Caki2 (cell line): ENCODE measurements at places on chromosomes 12 and 14. TPM values are rescaled to one million over a fixed set of nuclear protein-coding genes. Genes with fewer than 3 reads are reported as not detected.

GPR65 gene
- total RNA-seq: not detected in 2 replicates

DNA sequence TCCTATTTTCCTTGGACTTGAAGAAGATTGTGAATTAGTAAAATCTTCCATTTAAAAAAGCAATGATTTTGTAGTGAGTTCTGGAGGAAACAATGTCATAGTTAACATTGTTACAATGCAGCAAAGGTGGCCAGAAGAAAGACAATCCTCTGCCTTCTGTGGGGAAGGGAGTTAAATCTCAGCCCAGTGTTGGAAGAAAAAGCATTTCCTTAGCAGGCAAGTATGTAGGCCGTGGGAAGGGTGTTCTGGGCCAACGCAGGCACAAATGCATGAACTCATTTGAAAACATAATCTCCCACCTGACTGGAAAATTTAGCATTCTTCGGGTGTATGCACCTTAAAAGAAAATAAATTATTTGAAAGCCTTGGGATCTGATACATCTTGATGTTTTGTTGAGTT lies 258.6 kb downstream of the ADAMTS20 start:
- no peak for DNase-seq

DNA sequence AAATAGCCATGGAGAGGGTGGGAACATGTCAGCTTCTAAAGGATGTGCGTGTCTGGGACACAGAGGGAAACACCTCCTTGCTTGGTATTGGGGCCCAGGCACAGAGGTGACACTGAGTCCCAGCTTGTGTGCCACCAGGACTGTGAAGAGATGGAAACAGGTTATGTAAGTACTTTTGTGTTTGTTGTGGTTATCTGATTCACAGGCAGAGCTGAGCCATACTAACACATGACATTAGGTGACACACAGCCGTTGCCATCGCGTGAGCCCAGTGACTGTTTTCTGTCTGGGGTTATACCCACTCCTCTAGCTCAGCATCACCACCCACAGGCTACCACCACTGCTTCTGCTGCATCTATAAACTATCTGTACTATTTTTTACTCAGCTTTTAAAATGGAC lies 12.1 kb upstream of the FLVCR2 start:
- DNase-seq: peak; percentile 43

JPH4 gene
- not detected in 2 replicates for total RNA-seq

DNA sequence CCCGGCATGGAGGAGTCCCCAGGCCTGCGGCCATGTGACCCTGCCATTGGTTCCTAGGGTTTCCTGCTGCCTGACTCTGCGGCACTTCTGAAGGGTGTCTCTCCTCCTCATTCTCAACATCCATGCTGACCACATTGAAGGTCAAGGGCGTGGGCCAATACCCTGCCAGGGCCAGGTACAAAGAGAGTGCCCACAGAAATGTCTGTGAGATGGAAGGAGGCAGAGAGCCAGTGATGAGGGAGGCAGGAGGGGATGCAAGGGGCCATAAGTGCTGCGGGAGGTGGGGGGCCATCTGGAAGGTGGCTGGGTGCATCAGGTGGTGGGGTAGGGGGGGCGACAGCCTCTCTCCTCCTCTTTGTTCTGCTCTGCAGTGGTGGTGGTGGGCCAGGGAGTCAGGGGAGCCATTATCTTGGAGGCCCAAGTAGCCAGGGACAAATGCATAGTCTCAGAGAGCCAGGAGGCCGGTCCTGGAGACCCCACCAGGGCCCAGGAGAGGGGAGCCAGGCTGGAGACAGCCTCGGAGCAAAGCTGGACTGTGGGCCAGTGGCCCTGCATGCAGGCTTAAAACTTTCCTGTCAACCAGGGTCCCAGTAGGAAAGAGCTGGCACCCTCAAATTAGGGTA lies 13.0 kb upstream of the CDC42BPB start:
- no peak for DNase-seq

DNA sequence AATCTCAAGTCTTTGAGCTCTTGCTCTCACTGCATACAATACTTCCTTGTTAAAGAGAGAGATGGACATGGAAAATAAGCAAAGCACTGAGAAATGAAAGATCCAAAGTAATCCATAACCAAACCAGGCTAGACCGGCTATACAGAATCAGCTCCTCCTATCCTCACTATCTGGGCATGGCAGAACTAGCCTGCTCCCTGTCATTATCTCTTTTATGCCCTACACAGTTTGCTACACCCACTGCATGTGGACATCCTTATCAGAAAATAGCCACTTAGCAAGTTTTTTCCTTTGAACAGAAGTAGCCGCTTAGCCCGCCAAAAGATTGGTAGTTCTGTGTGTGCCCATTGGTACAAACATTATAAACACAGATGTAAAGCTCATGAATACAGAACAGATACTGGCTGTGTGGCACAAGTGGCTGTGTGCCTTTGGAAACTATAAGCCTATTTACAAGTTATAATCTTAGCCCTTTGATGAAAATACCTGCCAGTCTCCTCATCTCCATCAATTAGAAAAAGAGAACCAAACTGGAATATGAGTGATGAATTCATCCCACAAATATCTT lies 34.7 kb downstream of the SPTB start:
- no peak for DNase-seq

DNA sequence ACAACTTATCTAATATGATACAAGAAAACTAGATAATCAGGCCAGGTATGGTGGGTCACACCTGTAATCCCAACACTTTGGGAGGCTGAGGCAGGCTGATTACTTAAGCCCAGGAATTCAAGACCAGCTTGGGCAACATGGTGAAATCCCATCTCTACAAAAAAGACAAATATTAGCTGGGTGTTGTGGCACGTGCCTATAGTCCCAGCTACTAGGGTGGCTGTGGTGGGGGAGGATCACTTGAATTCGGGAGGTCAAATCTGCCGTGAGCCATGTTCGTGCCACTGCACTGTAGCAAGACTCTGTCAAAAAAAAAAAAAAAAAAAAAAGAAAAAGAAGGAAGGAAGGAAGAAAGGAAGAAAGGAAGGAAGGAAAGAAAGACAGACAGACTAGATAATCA lies 27.0 kb downstream of the ZCRB1 start:
- no peak for DNase-seq

DNA sequence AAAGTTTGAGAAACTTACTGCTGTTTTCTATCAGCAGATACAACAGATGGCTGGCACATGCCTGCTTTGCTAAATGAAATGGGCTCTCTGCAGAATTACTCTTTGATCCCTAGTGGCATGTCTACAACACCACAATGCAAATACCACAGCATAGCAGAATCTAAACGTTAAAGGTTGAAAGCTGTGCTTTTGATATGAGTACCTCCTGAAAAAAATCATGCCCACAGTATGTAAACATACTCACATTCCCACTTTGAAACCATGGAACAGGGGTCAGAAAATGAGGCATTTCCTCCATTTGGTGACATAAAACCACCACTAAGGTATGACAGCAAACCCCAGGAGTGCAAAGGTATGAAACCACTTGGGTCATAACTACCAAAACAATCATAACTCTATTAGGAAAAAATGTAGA lies 7.5 kb downstream of the WIF1 start:
- no peak for DNase-seq

DAO gene
- total RNA-seq: not detected in 2 replicates

- DNase-seq: no peak
Observed at GRCh38 chr14:102626530-102626929, 34.1 kb downstream of the RCOR1 start.

DNA sequence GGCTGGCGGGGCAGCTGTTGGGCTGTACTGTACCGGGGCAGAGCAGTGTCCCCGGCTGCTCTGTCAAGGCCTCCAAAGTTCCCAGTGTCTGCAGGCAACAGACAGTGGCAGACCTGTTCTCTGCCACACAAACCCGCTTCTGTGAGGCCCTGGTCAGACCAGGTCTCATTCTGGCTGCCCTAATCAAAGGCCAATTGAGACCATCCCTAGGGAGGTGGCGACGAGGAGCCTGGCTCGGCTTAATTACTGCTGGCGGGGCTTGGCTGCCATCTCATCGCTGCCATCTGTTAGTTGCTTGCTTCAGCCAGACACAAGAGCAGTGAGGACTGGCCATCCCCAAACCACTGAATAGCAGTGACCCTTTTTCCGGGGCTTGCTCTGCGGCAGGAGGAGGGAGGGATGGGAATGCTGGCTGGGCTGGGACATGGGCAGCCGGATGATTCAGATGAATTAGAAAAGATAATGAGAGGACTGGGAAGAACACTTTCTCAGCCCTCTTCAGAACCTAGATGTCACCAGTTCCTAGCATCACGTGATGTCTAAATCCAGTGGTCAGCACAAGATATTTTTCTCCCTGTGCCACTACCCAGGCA lies 24.5 kb downstream of the ERG28 start:
- DNase-seq: no peak

DNA sequence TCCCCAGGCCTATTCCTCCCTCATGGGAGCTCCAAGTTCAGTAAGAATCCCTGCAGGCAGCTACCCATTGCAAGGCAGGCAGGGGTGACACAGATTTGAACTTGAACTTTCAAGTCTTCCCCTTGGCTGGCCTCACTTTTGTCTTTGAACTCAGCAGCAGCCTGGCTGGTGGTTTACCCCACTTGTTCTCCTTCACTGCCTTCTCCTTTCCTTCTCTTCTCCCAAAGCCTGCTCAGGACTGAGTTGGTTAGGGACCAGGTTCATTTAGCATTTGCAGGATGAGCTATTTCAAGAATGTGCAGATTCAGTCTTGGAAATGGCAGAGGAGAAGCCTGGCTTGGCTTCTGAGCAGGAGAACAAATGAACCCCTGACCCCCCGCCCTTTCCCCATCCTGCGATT lies 67.7 kb upstream of the TBX3 start:
- DNase-seq: no peak

LAG3 gene
- not detected in 2 replicates for total RNA-seq

GRCh38 chr12:32357601-32358249 lies 41.6 kb upstream of the FGD4 start:
- DNase-seq: no peak

PLEK2 gene
- total RNA-seq: 7.3 and 12.0 TPM in 2 replicates

DNA sequence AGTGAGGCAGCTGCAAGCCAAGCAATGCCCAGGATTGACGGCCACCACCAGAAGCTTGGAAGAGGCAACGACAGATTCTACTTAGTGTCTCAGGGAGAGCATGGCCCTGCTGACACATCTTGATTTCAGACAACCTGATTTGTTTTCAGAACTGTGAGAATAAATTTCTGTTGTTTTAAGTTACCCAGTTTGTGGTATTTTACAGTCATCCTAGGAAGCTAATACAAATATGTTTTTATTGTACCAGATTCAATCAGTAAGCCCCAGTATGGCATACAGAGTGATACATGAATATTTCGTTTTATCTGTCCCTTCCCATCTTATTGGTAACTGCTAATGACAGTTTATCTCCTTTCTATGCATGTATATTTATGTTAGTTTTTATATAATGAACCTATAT lies 62.3 kb downstream of the SAMD4A start:
- no peak for DNase-seq

- DNase-seq: no peak
Observed at GRCh38 chr12:124893792-124894516, 20.5 kb downstream of the UBC start.

GRCh38 chr14:35532783-35533356 lies 1.1 kb upstream of the INSM2 start:
- DNase-seq: no peak

PEBP1 gene
- total RNA-seq: 216 and 281 TPM in 2 replicates

MAP3K9 gene
- total RNA-seq: 3.5 and 7.2 TPM in 2 replicates

SLCO1B1 gene
- not detected in 2 replicates for total RNA-seq

DNA sequence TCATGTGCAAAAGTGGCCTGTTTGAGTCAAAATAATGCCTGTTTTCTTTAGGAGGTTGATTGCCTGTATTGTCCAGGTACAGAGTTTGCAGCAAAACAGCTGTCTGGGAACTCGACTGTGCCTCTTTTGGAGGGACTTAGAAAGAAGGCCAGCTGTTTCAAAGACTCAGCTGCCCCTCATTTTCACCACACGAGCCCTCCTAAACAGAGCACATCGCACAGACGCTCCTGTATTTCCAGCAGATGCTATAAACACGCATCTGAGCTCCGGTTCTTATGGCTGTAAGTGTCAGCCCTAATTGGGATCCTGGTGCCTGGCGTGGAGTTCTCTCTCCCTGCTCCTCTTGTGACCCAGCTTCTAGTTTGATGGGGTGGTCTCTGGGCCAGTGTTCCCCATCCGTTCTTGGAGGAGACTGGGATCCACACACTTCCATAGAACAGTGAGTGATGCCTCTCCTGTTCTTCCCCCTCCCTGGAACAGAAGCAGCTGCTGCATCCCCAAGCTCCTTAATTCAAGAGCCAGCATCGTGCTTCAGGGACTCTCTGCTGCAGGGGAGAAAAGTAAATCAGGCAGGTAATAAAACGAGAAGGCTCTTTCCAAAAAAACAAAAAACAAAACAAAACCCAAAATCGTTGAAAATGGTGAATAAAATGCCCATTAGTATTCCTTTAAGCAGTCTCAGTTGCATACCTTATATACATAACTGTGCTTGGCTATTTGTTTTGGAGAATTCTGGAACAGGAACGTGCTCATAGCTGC lies 269.0 kb downstream of the SLC15A4 start:
- DNase-seq: no peak

GRCh38 chr12:51639361-51639760 lies 48.3 kb downstream of the SCN8A start:
- DNase-seq: no peak

- DNase-seq: no peak
Observed at GRCh38 chr14:89167705-89168104, 249.3 kb downstream of the FOXN3 start.

CACNA2D4 gene
- not detected in 2 replicates for total RNA-seq

TCL1B gene
- not detected in 2 replicates for total RNA-seq

- DNase-seq: no peak
Observed at GRCh38 chr12:92977326-92977725, 48.2 kb upstream of the EEA1 start.

DNA sequence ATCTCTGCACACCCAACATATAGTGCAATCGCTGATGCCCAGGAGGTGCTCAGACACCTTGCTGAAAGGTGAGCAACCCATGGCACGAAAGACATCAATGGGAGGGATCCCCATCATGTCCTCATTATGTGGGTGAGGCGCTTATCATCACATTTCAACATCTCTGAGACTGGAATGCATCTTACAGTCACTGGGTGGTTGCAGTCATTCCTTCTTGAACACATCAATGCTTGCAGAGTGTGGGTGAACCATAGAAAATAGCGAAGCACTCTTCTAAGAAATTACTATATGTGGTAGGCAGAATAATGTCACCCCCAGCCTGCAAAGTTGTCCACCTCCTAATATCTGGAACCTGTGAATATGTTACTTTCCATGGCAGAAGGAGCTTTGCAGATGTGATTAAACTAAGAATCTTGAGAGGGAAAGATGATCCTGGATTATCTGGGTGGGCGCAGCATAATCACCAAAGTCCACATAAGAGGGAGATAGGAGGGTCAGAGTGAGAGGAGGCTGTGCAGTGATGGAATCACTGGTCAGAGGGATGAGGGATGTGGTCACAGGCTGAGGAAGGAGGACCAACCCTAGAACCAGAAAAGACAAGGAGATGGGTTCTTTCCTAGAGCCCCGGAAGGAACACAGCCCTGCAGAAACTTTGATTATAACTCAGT lies 51.2 kb downstream of the GLRX5 start:
- no peak for DNase-seq

DNA sequence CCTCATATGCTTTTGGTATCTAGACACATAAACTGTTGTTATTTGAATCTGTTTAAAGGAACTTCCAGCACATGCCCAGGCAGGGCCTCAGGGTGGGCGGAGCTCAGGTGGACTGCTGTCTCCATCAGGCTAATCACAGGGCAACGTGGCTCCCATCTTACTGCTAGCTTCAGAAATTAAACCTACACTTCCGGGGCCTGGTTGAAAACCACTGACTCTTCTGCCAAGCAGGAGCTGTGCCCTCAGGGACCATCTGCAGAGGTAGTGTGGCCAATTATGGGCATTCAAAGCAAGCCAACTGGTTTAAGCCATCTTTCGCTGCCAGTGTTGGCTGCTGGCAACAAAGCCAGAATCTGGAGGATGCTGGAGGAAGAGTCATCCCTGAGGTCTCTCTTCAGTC lies 97.5 kb downstream of the TMX1 start:
- DNase-seq: no peak
